ENCODE measurements at places on chromosomes 16 and 17.

DNA sequence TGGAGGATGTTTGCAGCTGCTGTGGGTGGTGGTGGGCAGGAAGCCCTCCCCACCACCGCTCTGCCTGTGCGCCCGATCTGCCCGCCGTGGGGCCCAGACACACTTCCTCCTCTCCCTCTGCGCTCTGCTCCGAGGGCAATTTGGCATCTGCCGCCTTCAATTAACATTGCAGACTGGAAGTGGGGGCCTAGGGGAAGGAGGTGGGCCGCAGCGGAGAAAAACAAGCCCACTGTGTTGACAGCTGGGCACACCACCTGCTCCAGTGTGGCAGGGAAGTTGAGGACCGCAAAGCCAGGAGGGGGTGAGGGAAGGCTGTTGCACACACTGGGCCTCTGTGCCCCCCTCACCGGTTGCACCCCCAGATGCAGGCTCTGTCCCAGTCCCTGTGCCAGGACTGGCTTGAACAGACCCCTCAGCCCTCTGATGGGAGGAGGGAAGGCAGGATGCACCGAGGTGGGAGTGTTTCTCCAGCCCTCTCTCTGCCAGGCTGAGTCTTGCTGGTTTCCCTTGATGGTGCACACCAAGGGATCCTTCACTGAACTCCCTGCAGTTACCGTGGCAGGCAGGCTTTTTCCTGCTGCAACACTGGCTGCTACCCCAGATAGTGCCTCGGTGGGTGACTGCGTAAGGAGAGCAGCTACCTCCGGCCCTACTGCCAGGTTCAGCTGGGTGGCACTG is 72.8 kb upstream of the MED9 start:
- peak; percentile 83 for DNase-seq

- no peak for DNase-seq
Measured at GRCh38 chr16:84618581-84619460, 943 bp upstream of the COTL1 start.

DNA sequence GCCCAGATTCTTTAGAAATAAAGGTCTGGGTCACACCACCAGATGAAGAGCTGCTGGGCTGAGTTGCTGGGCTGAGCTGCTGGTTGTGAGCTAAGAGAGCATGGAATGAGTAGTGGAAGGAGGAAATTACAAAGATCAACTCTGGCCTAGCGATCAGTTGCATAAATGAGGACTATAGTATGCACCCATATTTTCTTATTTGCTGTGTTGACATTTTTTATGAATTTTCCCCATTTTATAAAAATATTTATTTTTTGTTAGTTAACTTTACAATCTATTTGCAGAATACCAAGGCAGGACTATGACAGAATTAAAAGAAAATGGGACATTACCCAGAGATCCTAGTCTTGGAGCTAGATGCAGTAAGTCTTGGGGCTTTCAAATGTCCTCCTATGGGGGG is 23.6 kb upstream of the SLC13A2 start:
- no peak for DNase-seq

- no peak for DNase-seq
Measured at GRCh38 chr16:54473226-54473993, 186.8 kb upstream of the IRX3 start.
